Foreskin keratinocyte (primary cell): ENCODE measurements at places on chromosomes 2 and 18. TPM values are rescaled to one million over a fixed set of nuclear protein-coding genes. Genes with fewer than 3 reads are reported as not detected.

UGGT1 gene
- 10.9 and 13.2 TPM in 2 replicates for polyA plus RNA-seq

DNA sequence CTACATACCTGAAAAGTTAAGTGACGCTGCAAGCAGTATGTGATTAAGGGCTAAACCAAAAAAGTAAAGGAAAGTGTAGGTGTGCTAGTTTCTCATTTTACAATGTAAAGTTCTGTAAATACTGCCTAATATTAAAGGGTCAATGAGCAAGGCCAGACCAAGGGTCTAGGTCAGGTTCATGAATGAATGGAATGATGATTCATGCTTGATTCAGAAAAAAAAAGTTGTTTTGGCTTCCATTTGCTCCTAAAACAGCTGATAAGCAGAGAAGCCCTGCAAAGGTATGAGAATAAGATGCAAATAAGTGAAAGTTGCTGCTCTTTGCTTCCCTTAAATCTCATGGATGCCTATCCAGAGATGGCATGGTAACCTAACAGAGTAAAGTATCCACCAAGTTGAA is 61.3 kb downstream of the PTRHD1 start:
- DNase-seq: no peak

ERCC3 gene
- polyA plus RNA-seq: 26.1 and 30.7 TPM in 2 replicates

RTP5 gene
- not detected in 2 replicates for polyA plus RNA-seq

- DNase-seq: peak; percentile 70
These were observed 1.6 kb downstream of the BAZ2B start for GRCh38 chr2:159614534-159615366.

SCN3A gene
- polyA plus RNA-seq: not detected in 2 replicates

GRCh38 chr2:135974036-135974435 is 11.4 kb downstream of the DARS1 start:
- no peak for DNase-seq

DNA sequence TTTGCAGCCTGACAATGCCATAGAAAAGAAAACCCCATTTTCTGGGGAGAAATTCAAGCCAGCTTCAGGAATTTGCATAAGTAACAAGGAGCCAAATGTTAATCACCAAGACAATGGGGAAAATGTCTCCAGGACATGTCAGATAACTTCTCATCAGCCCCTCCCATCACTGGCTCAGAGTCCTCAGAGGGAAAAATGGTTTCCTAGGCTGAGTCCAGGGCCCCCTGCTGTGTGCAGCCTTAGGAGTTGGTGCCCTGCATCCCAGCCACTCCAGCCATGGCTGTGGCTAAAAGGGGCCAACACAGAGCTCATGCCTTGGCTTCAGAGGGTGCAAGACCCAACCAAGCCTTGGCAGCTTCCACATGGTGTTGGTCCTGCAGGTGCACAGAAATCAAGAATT is 63.7 kb upstream of the FANCL start:
- no peak for DNase-seq

DNA sequence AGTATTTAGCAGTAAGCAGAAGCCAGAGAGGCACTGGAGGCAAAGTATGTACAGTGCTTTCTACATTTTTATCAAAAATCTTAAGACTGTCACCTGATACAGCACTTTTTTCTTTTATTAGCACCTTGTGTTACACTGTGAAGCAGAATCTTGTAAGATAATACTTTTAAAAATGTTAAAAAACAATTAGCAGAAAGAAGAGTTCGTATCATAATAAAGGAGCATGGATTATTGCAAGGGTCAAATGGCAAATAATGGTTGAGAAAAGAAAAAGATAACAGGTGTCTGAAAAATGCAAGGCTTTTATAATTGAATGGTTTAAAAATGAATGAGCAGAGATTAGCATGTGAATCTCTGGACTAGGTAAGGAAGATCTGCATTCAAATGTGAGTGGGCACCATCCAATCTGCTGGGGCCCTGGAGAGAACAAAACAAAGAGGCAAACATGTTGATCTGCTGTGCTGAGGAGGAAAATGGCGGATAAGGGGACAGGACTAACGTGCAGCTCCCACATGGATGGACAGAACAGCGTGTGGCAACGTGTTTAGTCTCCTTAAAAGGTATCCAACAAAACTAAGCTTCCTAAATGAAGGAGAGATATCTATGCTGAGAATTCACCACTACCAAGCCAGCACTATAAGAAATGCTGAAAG is 9.5 kb downstream of the CEBPZOS start:
- DNase-seq: no peak

TEX44 gene
- not detected in 2 replicates for polyA plus RNA-seq

DNA sequence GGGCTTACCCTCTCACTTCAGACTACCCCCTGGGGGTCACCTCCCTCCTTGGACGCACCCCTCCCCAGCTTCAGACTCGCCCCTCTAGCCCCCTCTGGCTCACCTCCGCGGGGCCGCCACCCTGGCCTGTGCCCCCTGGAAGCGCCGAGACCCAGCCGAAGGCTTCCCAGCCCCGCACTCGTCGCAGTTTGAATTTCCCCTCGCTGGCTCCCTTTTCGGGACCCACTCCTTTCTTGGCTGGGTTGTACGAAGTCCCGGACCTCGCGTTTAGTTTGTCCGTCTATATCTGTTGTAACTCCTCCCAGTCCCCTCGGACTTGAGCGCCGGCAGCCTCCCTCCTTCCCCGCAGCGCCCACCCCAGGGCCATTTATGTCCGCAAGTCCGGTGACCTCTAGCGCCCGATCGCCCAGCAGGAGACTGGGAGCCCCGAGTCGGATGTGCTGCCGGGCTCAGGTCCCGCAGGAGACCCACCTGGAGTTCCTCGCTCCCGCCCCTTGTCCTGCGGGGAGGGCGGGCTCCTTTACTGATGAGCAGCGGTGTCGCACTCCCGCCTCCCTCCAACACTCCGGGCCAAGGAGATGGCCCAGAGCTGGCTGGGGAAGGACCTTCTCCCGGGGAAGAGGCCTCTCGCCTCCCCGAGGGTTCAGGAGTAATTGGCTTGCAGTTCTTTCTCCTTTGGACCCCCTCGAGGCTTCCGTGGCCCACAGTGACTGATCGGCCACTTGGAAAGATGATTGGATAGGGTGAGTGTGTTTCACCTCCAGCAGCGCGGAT is 692 bp upstream of the RAX start:
- no peak for DNase-seq

DNA sequence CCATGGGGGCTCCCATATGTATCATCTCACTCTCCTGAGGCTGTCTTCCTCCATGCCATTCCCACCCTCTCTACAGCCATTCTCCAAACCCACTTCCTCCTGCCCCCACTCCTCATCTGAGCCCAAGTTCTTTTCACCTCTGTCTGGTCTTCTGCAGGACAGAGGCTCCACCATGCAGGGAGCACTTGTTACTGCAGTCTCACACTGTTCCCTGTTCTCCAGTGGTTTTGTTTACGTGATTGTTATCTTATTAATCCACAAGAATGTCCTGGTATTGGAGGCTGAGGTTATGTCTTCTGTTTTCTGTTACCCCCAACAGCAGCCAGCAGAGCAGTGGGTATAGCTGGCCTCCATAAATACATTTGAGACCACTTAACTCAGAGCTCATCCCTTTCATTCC is 51.4 kb downstream of the PAX8 start:
- DNase-seq: no peak

GRCh38 chr2:148490840-148491439 is 153.6 kb upstream of the EPC2 start:
- DNase-seq: no peak

ANKAR gene
- polyA plus RNA-seq: 0.29 and 0.30 TPM in 2 replicates

FOXI3 gene
- 0.01 and 0.04 TPM in 2 replicates for polyA plus RNA-seq

- DNase-seq: peak; percentile 61
These were observed 7.3 kb downstream of the IRS1 start for GRCh38 chr2:226792155-226792881.

ACTG2 gene
- polyA plus RNA-seq: 0.16 and 0.47 TPM in 2 replicates

SPP2 gene
- polyA plus RNA-seq: not detected in 2 replicates

TPRKB gene
- polyA plus RNA-seq: 60.3 and 67.9 TPM in 2 replicates

GRCh38 chr18:76847916-76848315 is 25.6 kb downstream of the ZNF236 start:
- DNase-seq: no peak

PRKAG3 gene
- not detected in 2 replicates for polyA plus RNA-seq

HAAO gene
- 0.47 and 0.57 TPM in 2 replicates for polyA plus RNA-seq

- DNase-seq: peak; percentile 43
These were observed 198.7 kb downstream of the SPP2 start for GRCh38 chr2:234249034-234249735.

DNA sequence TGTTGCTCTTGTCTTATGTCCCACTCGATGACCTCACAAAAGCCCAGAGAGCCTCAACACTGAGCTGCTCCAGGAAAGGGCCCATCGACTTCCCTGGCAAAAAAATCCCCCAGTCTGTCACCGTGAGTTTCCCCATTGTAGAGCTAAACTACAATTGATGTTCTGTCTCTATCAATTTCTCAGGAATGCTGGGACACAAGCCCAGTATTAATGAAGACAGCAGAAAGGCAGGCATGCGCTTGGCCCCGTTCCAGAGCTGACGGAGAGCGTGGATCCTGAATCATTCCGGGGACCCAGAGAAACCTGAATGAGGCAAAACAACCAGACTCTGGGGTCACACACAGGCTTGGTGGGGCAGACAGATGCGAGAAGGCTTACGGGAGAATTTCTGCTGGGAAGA is 146.9 kb downstream of the TTC32 start:
- peak; percentile 54 for DNase-seq
